Stimulated activated CD4-positive, alpha-beta T cell treated with anti-CD3 and anti-CD28 coated beads, Interleukin-1b, Interleukin-23, amount 100 ng/mL, for 48 hours (primary cell): ENCODE measurements at places on chromosomes 3 and 15.

- no peak for DNase-seq
These were observed at the start of gene CFAP100 for GRCh38 chr3:126394179-126394976. TSS of gene CFAP100 (plus strand) at chr3:126394909. CDS start at chr3:126396001, 1,092 bp downstream.

GRCh38 chr3:6039971-6040370, 820.9 kb upstream of the GRM7 start:
- DNase-seq = no peak

- peak; percentile 12 for DNase-seq
These were observed 17.5 kb downstream of the POPDC2 start for GRCh38 chr3:119642746-119643473.

DNA sequence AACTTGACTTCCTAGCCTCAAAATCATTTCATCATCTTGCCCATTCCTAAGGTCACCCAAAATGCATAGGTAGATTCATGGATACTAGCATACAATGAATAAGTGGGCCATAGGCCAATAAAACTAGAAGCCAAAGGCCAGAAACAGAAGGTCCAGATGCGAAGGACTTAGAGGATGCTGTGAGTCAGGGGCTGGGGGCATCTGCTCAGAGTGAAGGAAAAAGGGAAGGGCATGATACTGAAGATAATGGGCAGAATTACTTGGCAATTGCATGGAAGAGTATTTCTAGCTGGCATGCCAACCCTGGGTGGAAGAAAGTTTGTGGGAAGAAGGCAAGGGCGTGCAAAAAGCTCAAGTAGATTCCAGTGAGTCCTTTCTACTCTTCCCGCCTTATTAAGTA, 27.5 kb downstream of the ILDR1 start:
- DNase-seq = no peak

GRCh38 chr15:84570164-84570735, 30.6 kb upstream of the ZSCAN2 start:
- DNase-seq = peak; percentile 46

DNA sequence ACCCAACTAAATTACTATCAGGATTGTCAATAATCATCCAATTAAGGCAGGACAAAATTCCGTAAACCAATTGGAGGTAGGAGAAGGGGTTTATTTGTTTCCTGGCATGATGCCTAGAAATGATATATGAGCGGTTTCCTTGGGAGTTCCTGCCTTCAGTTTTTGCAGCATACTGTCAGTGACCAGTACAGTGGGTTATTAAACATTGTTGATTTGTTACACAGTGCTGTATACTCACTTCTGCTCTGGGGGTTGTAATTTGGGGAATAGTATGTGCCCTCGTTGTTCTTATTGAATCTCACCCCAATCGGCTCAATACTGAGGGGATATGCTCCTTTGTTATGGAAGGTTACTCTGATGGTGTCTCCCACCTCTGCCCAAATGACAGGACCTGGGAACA, 22.2 kb downstream of the CP start:
- DNase-seq = no peak

GRCh38 chr3:134833453-134834163, 38.5 kb downstream of the EPHB1 start:
- no peak for DNase-seq

GRCh38 chr3:146166415-146166821, 5.4 kb upstream of the PLOD2 start:
- no peak for DNase-seq
